ENCODE measurements at places on chromosomes 7 and 10.
A peak's percentile ranks its signal among the peaks of the same experiment; 100 is the strongest.

DNA sequence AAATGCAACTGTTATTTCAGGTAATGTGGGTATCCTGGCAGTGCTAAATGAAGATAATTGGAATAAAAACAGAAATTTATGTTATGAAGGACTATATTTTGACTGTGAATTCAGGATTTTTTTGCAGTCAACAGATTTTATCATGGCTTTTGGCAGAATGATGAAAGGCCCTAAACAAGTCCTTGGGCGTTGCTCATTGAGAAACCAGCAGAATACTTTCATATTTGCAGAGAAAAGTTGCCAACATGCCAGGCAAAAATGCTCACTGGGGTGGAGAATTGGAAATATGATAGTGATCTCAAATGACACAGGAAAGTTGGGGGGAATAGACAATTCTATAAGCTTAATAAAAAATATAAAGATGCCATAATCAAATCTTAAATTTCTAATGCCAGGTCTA lies 121.1 kb downstream of the GPR85 start:
- DNase-seq, result no peak

GRCh38 chr10:118209215-118209614 lies 132.9 kb downstream of the FAM204A start:
- DNase-seq, result no peak

- no peak for DNase-seq
Observed at GRCh38 chr7:70590126-70590854, 541.7 kb upstream of the GALNT17 start.

GRCh38 chr10:102408728-102409603 lies 9.6 kb downstream of the PSD start:
- DNase-seq, result no peak

DNA sequence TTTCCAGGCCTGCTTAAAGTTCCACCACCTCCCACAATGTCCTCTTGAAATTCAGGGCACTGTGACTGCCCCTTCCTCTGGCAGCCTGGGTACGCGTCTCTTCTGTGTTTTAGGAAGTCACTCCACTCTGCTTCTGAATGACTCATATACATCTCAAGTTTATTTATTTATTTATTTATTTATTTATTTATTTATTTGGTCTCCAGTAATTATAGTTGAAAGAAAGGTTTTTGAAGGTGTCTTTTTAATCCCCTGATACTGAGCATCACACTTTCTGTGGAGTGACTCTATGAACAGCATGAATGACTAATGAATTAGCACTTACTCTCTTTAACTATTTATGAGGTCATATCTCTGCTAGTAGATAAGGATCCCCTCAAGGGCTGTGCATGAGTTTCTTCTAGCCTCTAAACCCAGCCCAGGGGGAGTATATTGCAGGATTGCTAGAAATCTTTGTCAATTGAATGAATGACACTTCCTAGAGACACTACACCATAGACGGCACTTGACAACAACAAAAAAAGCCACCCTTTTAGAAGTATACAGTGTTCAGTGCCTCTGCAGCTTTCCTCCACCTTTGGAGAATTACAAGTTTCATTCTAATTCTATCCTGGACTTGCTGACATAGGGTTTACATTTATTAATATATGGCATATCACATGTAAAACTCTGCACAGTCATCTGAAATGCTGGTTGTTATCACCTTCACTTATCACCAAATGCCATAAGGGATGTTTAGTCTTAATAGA lies 2.1 kb downstream of the MACC1 start:
- DNase-seq, result no peak

DNA sequence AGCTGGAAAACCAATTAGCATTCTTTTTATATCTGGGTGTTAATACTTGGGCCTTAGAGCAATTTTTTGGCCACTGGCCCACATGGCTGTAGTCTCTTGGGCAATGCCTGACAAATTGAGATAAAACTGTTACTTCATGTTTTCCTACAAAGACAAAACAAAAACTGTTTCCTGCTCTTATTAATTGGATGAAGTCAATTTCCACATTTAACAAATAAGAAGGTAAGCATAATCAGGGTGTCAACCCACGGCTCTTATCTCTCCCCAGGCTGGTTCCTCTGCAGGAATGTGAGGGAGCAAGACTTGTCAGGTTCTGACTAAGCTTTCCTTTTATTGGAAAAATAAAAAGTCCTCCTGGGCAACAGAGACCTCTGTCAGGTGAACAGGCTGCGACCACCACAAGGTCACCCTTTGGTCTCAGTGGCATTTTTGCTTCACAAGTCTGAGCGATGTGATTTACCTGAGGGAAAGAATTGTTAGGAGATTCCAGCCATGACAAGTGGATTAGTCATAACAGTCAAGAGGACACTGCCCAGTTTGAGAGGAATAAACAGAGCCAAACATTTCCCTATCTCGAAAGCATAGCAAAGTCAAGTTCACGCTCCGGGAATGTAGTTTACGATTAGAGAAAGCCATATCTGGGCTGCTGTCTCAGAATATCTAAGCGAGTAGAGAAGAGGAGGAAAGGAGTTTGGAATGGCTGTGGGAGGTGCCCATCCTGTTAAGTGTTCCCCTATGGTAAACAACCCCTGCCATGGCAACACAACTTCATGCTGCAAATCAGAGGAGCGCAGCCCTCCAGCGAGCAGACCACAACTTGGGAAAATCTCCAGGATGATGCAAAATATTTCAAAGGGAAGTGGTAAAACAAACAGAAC lies 144.4 kb downstream of the TES start:
- DNase-seq, result no peak

- peak; percentile 58 for DNase-seq
Observed at GRCh38 chr10:19815731-19816410, 361 bp upstream of the PLXDC2 start.

- DNase-seq, result no peak
Observed at GRCh38 chr10:124016804-124017375, 76.5 kb downstream of the CHST15 start.

GRCh38 chr7:83276250-83276649 lies 113.6 kb upstream of the PCLO start:
- DNase-seq, result no peak

DNA sequence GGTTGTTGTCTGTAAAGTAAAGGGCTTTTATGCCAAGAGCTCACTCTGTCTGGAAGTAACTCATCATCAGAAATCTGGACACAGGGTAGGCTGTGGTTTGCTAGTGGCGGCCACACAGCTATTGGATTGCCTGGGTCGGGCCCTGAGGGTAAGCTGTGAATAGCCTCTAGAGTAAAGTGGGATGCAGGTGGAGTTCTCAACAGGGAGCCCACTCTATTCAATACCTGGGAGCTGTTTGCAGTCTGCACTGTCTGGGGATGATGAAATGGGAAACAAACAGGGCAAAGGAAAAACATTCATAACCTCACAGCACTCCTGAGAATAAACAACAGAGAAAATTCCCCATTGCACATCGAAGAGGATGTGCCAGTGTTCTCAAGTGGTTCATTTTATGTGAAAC lies 582.6 kb downstream of the CALN1 start:
- no peak for DNase-seq

GRCh38 chr7:27399791-27400567 lies 157.4 kb downstream of the EVX1 start:
- no peak for DNase-seq

DNA sequence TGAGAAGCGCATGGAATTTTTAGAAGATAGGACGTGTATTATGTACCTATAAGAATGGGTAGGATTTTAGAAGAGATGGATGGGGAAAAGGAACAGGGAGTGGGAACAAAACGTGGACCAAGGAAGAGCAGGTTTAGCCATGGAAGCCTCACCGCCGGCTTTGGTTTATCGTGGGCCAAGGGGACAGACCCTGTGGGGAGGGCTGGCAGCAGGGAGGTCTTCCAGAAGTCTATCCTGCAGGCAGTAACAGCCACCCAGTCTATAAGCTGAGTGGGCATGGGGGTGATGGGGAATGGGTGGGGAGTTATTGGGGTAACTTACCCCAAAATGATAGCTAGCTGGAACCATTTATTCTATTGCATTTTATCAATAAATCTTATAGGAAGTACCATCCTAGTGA lies 44.9 kb downstream of the IKZF1 start:
- DNase-seq, result no peak

DNA sequence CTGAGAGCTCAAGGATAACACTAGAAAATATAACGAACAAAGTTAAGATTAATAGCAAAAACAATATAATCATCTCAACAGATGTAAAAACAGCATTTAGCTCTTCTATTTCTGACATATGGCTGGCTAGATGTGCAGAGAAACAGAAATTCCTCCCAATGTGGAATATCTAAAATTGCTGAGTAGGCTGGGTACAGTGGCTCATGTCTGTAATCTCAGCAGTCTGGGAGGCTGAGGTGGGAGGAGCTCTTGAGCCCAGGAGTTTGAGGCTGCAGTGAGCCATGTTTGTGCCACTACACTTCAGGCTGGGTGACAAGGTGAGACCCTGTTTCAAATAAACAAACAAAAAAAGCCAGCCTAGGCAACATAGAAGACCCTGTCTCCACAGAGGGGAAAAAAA lies 18.0 kb downstream of the ZNF746 start:
- DNase-seq, result no peak

DNA sequence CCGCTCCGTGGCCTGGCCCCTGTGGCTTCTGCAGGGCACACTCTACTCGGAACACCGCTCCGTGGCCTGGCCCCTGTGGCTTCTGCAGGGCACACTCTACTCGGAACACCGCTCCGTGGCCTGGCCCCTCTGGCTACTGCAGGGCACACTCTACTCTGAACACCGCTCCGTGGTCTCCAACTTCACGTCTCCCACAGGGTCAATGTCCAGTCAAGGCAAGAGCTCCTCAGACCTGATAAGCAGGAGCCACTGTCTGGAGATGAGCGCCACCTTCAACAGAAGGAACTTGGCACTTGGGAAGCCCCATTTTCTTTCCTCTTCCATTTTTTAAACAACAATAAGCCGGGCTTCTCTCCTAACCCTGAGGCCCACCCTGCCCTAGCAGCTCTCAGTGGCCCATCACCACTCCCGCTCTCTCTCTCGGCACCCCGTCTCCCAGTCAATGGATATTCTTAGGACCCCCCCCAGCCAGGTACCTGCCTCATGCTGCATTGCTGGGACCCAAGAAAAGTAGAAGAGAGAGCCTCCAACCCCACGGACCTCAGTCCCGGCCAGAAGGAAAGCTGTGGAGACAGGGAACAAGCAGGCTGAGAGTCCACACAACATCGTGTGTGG lies 56.3 kb downstream of the PRKAG2 start:
- DNase-seq, result no peak

GRCh38 chr10:28806488-28806941 lies 129.2 kb downstream of the BAMBI start:
- DNase-seq, result no peak

DNA sequence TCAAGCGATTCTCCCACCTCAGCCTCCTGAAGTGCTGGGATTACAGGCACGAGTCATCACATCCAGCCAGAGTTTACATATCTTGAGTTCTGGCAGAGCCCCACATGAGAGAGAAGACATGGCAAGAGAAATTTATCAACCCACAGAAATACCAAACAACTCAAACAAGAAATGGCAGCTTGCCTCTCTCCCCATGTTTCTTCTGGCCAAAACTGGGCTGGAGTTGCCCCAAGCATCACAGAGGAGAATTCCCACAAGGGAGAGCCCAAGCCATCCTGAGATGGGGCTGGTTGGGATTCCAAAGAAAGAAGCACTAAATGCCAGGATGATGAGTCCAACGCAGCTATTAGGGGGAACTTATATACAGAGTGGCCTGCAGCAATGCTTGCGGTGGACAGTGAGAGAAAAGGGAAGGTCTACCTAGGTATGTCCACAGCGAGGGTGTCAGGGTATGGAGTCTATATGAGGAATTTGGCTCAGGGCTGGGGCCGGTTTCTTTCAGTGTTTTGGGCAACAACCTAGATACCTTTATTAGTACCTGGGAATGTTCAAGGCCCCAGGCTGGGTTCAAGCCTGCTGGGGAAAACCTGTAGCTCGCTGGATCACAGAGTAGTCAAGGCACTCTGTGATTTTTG lies 14.5 kb upstream of the PAX4 start:
- no peak for DNase-seq

DNA sequence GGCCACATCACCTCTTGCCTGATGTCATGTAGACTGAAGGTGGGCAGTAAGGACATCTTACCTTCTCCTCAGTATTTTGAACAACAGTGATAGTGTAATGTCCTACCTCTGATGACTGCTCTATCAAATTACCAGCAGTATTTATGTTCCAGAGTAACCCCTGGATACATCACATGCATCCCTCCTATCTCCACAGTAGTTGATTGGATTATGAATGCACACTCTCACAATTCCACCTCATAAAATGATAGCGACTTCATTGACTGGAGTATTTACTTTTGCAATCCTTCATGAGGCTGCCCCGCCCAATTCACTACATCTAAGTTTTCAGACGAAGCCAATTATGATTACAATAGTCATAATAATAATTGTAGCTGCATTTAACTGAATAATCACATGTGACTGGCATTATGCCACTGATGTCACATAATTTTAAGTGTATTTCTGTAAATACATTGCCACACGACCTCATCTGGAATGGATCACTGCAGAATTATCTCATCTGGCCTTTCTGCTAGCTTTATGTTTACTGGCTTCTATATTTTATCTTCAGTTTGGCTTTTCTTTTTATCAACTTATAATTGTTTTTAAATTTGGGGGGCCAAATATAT lies 268.9 kb downstream of the SLC25A13 start:
- no peak for DNase-seq

DNA sequence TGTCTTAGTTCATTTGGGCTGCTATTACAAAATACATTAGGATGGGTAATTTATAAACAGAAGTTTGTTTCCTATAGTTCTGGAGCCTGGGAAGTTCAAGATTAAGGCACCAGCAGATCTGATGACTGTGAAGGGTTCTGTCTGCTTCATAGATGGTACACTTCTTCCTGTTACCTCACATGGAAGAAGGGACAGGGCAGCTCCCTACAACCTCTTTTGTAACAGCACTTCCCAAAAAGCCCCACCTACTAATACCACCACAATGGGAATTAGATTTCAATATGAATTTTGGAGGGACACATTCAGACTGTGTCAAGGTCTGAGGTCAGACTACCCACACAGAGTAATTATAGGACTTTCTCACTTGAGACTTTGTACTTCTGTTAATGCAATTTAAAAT lies 260.3 kb downstream of the ARHGAP12 start:
- DNase-seq, result no peak

DNA sequence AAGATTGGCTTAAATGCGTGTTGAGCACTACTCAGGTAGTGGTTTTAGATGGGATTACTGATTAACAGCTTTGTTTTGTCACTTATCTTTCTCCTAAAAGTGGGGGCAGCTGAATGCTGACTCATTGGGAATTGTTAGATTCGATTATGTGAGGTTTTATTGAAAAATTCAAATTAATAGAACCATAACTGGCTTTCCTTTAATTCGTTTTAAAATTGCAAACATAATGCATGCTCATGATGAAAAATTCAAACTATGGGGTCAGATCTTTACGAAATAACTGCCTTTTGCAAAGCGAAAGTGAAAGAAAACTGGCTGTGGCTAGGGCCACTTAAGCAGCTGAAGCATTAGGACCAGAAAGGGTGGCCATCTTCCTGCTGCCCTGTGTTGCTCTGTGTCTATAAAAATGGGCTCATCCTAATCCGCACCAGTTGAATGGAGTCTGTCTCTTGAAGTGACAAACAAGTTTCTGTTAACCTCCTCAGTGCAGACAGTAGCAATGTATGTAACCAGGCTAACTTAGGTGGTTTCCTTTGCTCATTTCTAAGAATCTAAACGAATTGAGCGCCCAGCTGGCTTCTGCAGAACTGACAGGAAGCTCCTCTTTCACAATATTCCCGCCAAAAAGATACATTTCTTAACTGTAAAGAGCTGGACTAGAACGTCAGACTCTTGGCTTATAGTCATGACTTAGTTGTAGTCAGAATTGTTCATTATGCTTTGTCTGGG lies 27.8 kb downstream of the DENND10 start:
- DNase-seq, result no peak

Data from gastrocnemius medialis (tissue), 4 donors.